ENCODE measurements at places on chromosomes 1 and 21. TPM values are rescaled to one million over a fixed set of nuclear protein-coding genes. Genes with fewer than 3 reads are reported as not detected.

NPR1 gene
- total RNA-seq: 0.33 TPM

PTGFRN gene
- 35.6 TPM for total RNA-seq

SMCP gene
- total RNA-seq: not detected

TTC24 gene
- not detected for total RNA-seq

DDAH1 gene
- 18.2 TPM for total RNA-seq
